ENCODE measurements at places on chromosomes 4 and X.

- no peak for DNase-seq
These were observed 202.4 kb downstream of the RTL9 start for GRCh38 chrX:110561034-110561433.

DNA sequence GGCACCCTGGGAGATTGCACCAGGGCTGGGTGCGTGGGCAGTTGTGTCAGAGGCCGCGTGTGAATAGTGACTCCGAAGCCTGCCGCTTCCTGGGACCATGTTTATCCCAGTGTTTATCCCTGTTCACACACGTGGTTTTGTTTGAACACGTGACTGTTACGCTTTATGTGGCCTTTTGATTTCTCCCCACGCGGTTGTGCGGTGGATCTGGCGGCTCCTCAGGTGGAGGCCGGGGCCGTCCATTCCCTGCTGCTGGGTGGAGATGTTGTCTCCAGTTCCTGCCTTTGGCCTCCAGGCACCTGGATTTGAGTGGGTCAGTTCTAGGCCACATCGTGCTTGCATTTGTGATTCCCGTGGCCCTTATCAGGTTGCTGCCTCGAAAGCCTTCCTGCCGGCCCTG, 35.1 kb downstream of the NELFA start:
- no peak for DNase-seq

DNA sequence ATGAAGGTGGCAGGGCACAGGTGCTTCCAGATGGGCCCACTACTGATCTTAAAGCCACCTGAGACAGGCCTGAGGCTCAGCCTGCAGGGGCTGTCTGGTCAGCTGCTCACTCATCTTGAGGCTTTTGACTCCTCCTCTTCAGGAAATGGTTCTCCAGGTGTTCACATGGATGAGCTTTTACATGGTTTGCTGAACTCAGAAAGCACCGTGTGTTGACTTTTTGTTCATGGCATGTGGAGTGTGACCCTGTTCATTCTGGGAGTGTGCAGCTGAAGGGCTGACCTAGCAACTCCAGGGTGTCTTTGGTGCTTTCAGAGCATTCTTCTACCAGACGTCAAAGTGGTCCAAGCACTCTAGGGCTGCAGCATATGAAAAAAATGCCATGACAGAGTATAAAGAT, 111.1 kb downstream of the CCNG2 start:
- no peak for DNase-seq

GRCh38 chr4:159047478-159048165, 55.3 kb upstream of the RAPGEF2 start:
- DNase-seq = no peak

GRCh38 chr4:19429684-19430083, 822.0 kb upstream of the SLIT2 start:
- DNase-seq = peak; percentile 39

GRCh38 chrX:120604361-120604782, 471 bp downstream of the MCTS1 start:
- peak; percentile 13 for DNase-seq

- DNase-seq = no peak
These were observed 511.8 kb upstream of the LCORL start for GRCh38 chr4:18533262-18533775.

GRCh38 chr4:113699772-113700171, 61.8 kb downstream of the CAMK2D start:
- no peak for DNase-seq

DNA sequence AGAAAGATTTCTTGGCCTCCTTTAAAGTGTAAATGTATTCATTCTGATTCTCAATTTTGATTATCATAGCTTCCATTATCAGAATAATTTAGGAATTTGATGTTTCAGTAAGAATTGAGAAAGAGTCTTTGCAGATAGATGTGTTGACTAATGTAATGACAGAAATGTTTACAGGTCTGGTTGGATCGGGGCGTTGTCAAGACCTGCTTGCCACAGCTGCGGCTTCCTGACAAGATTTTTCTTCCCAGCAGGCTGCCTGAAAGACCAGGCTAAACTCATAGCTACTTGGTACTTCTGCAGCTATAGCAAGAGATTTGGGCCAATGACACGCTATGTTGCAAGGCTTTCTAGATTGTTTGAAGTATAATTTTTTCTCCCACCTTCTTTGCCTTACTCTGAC, 91.5 kb upstream of the ANKRD50 start:
- no peak for DNase-seq

GRCh38 chr4:76634220-76634619, 199.2 kb downstream of the SHROOM3 start:
- DNase-seq = no peak

DNA sequence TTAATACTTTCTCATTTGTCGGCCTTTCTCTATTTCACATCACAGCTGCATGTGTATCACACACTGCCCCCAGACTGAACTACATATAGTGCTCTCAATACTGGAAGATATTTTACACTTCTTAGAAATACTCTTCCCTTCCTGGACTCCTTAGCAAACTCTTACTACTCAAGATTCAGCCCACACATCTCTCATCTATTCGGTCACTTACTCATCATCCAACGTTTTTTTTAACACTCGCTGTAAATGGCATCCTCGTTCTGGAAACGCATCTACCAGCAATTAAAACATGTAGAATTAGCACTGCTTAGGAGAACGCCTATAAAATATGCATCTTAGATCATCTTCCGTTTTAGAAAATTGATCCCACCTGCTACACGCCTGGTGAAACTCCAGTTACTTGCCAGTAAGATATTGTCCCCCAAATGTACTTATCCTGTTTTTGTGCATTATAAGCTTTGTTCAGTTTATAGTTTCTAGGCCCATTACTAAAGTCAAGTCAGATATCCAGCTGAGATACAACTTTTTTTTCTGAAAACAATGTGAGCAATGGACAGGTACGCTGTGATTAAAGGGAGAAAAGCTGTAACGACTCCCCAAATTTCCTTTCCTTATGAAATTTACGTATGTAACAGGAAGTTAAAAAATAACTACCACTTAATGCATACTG, 1.0 kb downstream of the LRP2BP start:
- DNase-seq = no peak

- no peak for DNase-seq
These were observed 62.2 kb upstream of the GPR78 start for GRCh38 chr4:8517946-8518345.

GRCh38 chr4:29423836-29424721, 1296.1 kb upstream of the PCDH7 start:
- DNase-seq = no peak

- DNase-seq = no peak
These were observed 20.5 kb upstream of the DHRSX start for GRCh38 chrX:2521092-2521926.

DNA sequence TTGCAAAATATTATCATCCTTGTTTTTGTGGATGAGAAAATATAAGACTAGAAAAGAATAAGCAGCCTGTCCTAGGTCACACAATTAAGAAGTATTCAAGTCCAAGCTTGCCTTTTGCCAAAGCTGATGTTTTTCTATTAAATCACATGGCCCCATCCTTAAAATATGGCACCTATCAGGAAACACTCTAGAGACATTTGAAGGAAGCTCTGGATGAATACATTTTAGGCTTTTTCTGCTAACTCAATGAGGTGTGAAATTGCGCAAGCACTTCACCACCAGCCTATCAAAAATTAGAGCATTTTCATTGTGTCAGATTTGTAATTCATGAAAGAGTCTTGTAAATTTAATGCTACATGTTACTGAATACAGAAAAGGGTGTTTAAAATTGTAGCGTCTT, 251.1 kb upstream of the MAD2L1 start:
- DNase-seq = no peak

- DNase-seq = no peak
These were observed 252.1 kb upstream of the KLHL4 start for GRCh38 chrX:87265518-87265917.

DNA sequence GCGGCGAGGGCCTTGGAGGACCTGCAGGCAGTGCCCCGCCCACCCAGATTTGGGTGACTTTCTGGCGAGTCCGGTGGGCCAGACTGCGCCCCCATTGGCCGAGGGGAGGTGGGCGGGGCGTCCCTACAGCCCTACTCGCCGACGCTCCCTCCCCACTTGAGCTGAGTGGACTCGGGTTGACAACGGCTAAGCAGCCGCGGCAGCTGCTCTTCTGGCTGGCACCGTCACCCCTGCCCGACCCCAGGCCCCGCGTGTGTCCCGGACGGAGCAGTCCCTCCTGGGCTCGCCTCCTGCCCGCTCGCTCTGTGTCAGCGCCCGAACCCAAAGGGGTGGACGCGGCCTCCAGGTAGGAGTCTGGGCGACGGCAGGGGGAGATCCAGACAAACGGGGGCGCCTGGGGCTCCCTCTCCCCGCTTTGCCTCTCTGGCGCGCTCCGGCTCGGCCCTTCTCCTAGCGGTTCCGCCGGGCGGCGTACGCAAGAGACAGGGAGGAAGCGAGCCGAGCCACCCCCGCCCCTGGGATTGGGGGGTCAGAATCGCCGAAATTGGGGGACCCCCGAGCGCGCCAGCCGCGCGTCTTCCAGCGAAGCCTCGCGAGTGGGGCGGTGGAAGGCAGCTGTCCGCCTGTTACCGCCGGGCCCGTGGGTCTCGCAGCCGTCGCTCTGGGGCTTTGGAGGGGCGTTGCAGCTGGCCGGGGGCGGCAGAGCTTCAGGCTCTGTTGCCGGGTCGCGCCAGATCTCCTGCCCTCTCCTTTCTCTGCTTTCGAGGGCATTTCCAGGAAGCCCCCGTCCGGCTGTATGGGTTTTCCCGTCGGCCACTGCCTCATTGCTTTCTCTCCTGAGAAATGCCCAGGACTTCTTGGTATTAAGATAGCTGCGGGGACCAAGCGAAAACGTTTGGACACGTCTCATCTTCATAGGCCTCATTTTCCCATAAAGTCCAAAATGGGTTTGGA, 46.3 kb downstream of the STARD8 start:
- peak; percentile 74 for DNase-seq

DNA sequence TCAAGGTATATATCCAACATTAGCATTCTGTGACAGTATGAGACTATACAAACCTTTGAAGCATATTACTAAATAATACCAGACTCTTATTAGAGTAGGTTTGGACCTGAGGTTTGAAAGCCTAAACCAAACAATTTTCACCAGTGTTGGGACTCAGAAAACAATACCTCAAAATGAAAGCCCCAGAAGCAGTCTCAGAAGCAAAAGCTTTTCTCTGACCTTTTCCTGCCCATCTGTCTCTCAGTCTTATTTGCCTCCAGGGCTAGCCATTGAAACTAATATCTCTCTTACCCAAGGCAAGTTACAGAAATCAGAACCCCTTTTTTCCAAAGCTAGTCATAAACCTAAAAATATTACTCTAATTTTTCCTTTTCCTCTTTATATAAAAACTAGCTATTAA, 163.3 kb downstream of the PTCHD1 start:
- DNase-seq = no peak

GRCh38 chr4:106816496-106816895, 219.6 kb downstream of the DKK2 start:
- DNase-seq = no peak

- no peak for DNase-seq
These were observed 2.9 kb upstream of the OTUD5 start for GRCh38 chrX:48960291-48960690.

GRCh38 chr4:85676050-85676425, 201.1 kb downstream of the ARHGAP24 start:
- no peak for DNase-seq

GRCh38 chrX:136647677-136648360, at the start of gene CD40LG:
TSS of gene CD40LG (plus strand) at chrX:136648158. CDS start at chrX:136648249, 91 bp downstream.
- no peak for DNase-seq

GRCh38 chr4:174324236-174324635, 40.5 kb downstream of the CEP44 start:
- no peak for DNase-seq

DNA sequence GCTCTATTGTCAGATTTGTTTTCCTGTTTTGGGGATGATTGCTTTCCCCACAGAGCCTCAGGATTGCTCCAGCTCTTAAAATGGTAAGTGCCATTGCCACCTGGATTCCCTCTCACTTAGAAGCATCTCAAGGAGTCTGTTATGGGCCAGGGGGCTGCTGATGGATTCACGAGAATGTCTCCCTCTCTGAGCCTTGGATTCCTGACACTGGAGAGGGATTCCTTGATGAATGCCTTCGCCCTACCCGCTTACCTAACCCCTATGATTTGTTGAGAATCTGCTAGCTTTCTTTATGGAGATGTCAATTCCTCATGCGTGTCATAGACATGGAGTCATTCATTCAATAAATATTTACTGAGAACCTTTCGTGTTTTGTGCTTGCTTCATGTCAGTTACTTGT, 36.9 kb upstream of the TENM3 start:
- DNase-seq = no peak

GRCh38 chrX:71996136-71996535, 85.5 kb downstream of the NHSL2 start:
- no peak for DNase-seq

GRCh38 chr4:24560868-24561368, 23.4 kb downstream of the DHX15 start:
- no peak for DNase-seq

- no peak for DNase-seq
These were observed 6.2 kb downstream of the TMEM131L start for GRCh38 chr4:153472122-153473037.

GRCh38 chr4:182925298-182925757, 8.1 kb upstream of the DCTD start:
- DNase-seq = peak; percentile 64

- no peak for DNase-seq
These were observed 28.2 kb downstream of the GPRIN3 start for GRCh38 chr4:89279385-89279784.

DNA sequence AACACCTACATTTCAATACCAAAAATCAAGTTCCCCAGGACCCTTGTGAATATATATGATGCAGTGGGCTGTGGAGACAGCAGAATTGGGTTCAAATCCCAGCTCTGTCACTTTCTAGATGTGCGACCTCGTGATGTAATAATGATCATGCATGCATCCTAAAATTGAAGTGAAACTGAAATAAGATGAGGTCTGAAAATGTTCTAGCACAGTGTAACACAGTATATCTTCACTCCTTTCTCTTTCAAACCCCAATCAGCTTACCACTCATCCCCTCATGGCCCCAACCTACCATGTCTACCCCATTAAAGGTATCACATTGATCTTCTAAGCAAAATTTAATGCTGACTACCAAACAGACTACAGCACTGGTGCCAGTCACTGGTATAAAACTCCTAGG, 69.9 kb upstream of the BRS3 start:
- DNase-seq = no peak

DNA sequence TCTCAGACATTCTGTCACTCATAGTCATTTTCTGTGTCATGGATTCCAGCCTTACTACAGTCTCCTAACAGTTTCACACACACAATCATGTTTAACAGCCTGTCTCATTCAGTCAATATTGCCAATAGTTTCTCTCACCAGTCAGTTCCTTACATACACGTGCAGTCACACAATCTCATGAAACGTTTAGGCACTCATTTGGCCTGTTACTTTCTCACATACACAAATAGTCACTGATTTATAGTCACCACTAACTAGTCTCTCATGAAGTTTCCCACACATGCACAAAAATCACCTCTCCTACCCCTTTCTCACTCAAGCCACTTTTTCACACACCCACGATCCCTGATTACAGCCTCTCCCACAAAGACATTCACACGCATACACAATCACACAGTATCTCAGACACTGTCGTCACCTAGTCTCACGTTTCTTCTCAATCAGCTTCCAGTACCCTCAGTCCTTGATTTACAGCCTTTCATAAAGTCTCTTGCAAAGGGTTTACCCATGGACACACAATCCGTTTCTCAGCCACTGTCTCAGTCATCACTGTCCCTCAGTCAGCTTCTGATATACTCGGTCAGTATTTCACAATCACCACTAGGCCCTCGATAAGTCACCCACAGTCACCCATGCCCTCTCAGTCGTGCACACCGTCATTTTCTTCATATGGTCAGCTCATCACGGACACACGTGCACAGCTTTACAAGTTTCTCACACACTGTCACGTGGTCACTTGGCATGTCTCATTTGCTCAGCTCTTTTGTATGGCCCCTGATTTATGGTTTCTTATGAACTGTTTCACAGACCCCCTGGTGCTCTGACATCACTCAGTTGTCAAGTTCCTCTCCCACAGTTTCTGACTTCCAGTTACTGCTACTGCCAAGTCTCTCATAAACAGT, 4.2 kb upstream of the CFP start:
- DNase-seq = no peak

All from glutamatergic neuron (in vitro differentiated cells).